ENCODE measurements at places on chromosomes 3 and 15.

- no peak for DNase-seq
Measured at GRCh38 chr3:169846458-169847193, 23.1 kb downstream of the LRRC31 start.

- peak; percentile 45 for DNase-seq
Measured at GRCh38 chr3:170689296-170689829, 103.5 kb upstream of the SLC7A14 start.

- DNase-seq: no peak
Measured at GRCh38 chr3:114499976-114500375, 206.1 kb downstream of the TIGIT start.

GRCh38 chr3:189903562-189904250 lies 217.0 kb downstream of the P3H2 start:
- DNase-seq: no peak

- DNase-seq: no peak
Measured at GRCh38 chr3:23421811-23422516, 218.8 kb downstream of the UBE2E2 start.

- DNase-seq: no peak
Measured at GRCh38 chr3:170572665-170573253, 13.1 kb downstream of the SLC7A14 start.

DNA sequence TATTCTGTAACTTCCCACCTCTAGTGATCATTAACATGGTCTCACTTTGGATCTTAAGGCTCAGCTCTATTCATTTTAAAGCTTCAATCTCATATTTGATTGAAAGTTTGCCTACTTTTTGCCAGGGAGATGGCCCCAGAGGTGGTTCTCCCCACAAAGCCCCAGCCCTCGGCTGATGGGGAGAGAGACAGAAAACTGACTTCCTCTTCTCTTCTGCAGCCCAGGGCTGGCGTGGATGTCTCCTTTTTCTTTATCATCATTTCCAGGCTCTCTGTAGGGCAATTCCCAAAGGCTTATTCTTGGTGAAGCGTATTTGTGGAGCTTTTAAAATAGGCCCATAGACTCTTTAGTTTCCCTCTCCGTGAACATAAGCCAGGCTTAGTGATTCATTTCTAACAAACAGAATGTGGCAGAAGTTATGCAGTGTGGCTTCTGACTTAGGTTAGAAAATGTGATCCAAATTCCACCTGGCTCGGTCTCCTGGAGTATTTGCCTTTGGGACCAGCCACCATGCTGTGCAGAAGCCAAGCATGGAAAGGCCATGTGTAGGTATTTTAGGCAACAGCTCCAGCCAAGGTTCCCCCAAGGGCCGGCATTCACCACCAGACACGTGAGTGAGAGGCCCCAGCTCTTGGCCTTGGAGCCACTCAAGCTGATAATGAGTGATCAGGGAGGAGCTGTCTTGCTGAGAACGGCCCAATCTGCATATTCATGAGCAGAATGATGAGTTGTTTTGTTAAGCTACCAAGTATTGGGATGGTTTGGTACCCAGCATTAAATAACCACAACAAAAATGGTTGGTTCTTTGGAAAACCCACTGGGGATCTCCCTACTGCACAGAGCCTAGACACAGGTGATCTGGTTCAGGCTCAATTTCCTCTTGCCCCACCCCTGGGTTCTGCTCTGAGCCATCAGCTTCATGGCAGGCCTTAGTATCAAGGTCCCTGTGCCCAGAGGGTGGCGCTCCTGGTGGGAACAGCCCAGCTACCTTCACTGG lies 353.2 kb upstream of the PROK2 start:
- DNase-seq: no peak

GRCh38 chr15:31161951-31162350 lies 60.4 kb upstream of the TRPM1 start:
- DNase-seq: no peak
